ENCODE measurements at places on chromosomes 16 and 17.

DNA sequence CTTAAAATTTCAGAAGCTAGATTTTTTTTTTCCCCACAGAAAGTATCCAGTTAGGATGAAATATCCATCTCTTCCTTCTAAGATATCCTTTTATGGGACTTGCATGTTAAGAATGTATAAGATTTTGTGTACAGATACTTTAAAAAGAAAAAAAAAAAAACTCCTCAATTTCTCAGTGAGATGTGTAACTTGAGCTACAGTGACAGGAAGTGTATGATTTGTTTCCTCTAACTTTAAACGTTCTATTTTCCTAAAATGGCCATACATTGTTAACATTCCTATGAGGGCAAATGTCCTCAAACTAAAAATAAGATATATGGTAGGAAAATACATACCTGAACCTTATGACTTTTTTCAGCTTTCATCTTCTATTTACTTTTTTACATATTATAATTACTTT lies 8.9 kb downstream of the FBXO47 start:
- no peak for DNase-seq

DNA sequence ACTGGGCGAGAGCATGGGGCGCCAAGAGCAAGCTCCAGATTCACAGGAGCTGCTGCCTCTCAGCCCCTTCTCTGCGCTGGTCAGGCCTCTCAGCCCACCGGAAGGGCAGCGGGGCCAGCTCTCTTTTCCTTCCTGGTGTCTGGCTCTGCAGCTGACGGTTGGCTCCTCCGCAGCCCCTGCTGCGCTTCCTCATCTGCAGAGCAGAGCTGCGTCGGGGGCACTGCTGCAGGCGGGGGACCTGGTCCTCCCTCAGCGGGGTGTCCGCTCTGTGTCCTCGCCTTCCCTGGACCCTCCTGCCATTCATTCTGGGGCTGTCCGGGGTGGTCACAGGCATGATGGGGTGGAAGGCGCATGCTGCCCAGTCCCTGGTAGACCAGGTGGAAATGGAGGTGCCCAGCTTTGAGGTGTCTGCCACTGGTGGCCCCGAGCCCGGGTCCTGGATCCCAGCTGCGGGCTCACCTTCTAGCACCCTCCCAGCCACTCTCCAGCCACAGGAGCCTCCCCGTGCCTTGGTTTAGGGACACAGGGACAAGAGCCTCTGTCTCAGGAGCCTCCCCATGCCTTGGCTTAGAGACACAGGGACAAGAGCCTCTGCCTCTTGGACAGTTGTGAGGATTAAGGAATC lies 84.8 kb downstream of the IRF8 start:
- no peak for DNase-seq

- no peak for DNase-seq
These were observed 21.1 kb upstream of the AKTIP start for GRCh38 chr16:53523971-53524548.

GRCh38 chr17:15112846-15113617 lies 152.1 kb downstream of the PMP22 start:
- no peak for DNase-seq

DNA sequence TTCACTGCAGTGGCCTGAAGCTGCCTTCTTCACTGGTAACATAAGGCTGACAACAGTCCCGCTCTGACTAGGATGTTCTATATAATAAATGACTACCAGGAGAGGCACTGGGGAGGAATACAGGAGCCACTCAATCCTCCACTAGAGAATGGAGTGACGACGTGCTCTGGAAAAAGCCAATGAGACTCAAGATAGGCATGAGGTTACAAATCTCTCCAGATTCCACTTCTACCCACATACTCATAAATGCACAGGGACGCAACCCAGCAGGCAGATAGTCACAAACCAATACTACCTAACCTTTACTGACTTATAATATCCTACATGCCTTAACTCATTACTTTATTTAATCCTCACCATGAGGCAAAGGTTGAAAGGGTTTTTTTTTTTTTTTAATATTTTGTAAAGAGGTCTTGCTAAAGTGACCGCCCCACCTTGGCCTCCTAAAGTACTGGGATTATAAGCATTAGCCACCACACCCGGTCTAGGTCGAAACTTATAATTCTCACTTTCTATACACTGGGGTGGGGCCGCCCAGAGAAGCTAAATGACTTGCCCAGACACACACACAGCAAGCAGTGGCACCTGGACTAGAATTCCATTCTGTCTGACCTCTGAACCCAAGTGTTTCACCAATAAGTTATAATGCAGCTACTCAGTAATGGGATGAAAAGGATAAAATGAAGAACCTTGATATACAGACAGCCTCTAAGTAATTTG lies 33.7 kb downstream of the TOM1L2 start:
- DNase-seq, result no peak

- DNase-seq, result no peak
These were observed 24.3 kb downstream of the PELP1 start for GRCh38 chr17:4679658-4680057.

DNA sequence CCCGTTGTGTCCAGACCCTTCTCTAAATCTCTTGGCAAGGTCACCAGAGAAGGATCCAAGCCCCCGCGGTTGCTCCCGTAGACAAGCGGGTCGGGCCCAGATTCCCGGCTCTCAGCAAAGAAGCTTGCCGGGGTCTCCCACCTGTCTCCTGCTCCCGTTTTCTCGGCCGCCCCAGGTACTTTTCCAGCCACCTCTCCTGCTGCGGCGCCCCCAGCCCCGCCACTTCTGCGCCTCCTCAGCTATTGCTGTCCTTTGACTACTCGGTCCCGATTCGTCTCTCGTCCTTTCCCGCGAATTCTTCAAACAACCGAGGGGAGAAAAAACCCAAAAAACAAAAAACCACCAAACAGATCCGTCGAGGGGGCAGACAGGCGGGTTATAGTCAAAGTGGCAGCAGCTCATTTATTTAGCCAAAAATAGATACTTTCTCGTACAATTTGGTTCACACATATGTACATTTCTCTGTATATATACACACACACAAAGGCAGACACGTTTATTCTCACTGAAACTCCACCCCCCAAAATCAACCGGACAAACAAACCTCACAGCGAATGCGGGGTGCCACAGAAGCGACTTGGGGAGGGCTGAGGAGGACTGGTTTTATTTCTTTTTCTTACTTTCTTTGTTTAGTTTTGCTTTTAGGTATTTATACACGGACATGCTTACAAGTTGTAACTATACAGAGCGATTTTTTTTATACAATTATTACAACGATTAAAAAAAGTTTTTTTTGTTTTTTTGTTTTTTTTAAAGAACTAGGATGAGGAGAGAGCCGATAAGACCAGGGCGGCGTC lies 3.5 kb downstream of the IRX3 start:
- DNase-seq, result no peak

GRCh38 chr16:67534431-67534830 lies 5.8 kb downstream of the RIPOR1 start:
- DNase-seq, result no peak

- DNase-seq, result peak; percentile 20
These were observed 36.5 kb downstream of the CPNE2 start for GRCh38 chr16:57128771-57129389.

GRCh38 chr16:77585379-77586251 lies 136.7 kb upstream of the NUDT7 start:
- DNase-seq, result no peak

- DNase-seq, result no peak
These were observed 93.2 kb downstream of the C17orf67 start for GRCh38 chr17:56740481-56740880.

Measured in activated CD4-positive, CD25-positive, alpha-beta regulatory T cell treated with anti-CD3 and anti-CD28 coated beads, Interleukin-2, amount 50 U/mL, for 16 hours (primary cell).